ENCODE measurements at places on chromosomes 3 and 15.
A peak's percentile ranks its signal among the peaks of the same experiment; 100 is the strongest.

DNA sequence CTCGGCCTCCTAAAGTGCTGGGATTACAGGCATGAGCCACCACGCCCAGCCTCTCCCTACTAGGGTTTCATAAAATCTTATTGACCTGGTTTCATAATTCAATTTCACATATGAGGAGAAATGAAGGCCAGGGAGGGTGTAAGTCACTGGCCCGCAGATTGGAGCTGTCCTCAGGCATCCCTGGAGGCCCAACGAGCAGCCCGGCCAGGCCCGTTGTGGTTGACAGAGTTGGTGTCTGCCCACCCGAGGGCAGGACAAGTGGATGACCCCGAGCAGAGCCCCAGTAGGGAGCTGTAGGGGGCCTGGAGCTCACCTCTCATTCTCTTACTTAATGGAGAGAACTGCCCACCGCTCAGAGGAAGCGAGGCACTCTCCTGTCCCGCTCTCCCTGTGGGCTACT, 78.9 kb downstream of the CPN2 start:
- DNase-seq = peak; percentile 70

DNA sequence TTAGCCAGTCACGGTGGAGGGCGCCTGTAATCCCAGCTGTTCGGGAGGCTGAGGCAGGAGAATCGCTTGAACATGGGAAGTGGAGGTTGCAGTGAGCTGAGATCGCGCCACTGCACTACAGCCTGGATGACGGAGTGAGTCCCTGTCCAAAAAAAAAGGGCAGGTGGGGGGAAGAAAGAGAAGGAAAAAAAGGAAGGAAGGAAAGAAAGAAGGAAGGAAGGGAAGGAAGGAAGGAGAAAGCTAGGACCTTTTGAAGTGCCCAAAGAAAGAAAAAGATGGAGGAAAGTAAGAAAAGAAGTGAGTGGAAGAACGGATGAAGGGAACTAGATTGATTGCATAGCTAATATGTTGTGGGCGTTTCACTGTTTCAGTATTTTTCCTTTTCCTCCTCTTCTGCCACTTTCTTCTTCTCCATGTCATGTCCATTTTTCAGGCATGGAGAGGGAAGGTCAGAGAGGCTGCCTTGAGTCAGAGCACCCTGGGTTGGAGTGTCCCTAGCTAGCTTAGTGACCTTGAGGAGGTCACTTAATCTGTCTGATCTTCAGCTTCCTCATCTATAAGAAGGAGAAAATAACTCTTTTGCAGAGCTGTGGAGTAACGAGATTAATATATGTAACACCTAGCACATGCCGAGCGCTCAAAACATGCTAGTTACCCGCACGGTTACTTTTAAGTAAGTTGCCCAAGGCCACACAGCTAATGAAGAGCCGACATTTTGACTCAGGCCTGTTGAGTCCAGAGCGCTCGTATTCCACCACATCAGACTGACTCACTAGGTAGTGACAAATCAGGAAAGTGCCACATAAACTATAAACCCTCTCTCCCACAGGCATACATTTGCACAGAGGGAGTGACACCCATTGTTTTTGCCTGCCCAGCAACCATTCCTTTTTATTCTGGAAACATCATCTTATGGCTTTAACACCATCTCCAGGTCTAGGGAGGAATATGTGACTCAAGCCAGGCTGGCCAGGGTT, 42.2 kb downstream of the BHLHE40 start:
- DNase-seq = peak; percentile 36

DNA sequence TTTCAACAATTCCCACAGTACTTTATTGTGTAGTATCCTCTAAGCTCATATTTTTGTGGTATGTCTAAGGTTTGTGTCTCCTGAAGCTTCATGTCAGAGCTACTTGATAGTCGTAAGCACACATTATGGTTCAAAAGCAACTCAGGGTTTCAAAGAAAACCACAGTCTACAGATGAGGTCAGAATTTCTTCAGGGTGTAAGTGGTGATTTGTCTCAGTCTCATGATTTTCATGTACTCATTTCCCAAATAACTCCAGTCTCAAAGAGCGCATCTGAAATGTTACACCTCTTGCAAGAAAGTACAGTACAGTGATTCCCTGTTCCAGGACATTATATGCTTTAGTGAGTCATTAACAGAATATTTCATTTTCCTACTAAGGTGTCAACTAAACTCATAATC, 47.5 kb upstream of the SSR3 start:
- DNase-seq = no peak

DNA sequence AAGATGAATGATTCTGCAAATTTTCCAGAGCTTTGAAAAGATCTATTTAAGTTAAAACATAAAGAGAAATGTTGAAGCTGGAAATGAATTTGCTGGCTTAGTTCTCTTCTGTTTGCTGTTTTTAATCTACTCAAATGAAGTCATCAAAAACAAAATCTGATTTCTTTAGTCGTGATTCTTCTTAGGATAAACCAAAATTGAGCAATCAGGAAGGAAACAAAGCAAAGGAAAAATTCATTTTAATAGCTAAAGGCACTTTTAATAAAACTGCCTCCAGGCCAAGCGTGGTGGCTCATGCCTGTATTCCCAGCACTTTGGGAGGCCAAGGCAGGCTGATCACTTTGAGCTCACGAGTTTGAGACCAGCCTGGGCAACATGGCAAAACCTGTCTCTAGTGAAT, 91.2 kb downstream of the DUT start:
- DNase-seq = no peak

GRCh38 chr15:42270996-42271395, 2.0 kb upstream of the GANC start:
- no peak for DNase-seq

- no peak for DNase-seq
Measured at GRCh38 chr3:58010562-58010961, 2.3 kb downstream of the FLNB start.

- DNase-seq = peak; percentile 74
Measured at GRCh38 chr15:74383286-74383685, 15.8 kb upstream of the CYP11A1 start.

Data from spleen (tissue), 13 donors.